ENCODE measurements at places on chromosomes 12 and 14.
A peak's percentile ranks its signal among the peaks of the same experiment; 100 is the strongest.

DNA sequence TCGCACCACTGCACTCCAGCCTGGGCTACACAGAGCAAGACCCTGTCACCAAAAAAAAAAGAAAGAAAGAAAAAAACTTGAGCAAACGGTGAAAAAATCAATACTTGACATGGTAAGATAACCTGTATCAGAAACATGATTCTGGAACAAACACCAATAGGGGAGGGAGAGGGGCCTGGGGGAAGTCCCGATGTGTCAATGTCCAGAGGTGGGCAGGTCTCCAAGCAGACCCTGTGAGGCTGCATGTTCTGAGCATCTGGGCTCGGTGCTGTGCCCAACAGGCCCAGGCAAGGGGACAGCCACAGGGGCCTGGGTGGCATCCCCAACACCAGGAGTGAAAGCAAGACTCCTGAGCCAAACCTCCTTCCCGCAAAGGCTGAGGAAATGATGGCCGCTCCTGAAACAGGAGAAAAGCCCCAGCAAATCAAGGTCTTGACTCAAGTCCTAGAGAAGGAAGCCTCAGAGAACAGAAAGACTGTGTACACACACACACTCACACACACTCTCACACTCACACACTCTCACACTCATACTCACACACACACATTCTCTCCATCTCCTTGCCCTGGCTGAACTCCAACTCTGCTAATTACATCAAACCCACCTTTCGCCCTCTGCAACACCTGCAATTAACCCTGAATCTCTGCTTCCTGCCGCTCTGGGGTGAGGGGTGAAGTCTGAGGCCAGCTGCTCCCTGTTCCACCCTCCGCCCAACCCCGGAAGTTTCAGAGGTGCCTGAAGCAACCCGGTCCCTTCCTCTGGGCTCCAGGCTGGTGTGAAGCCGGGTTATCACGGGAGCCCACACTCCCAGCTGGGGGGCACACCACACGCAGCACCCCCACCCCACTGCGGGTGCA is 20.4 kb downstream of the CCDC88C start:
- peak; percentile 65 for DNase-seq

DNA sequence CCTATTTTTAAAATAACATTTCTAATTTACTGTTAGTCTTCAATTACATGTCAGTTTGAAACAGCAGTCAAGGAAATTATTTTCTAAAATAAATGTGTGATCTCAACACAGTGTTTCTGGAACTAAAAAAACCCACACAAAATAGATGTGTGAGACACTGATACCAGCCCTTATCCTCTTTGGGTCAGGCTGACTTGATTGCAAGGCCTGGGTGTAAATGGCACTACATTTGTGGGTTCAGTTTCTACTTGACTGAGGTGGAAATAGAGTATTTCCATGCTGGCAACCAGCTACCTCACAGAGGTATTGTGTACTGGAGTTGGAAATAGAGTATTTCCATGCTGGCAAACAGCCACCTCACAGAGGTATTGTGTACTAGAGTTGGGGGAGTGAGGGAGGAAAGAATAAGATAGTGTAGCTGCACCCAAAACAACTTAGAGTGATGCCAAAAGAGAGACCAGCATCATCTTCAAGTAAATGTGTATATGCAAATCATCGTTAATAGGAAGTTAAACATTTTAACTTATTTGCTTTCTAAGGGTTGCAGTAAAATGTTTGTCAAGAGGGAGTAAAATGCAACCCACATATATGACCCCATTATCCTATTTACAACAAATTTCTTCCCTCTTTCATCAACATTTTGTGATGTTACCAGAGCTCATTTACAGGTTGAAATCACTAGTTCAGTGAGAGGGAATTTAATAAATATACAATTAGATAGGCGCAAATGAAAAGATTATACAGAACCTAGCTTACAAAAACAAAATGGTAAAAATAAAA is 10.7 kb upstream of the LYZ start:
- DNase-seq, result no peak

- no peak for DNase-seq
Measured at GRCh38 chr14:76698631-76699030, 62.6 kb upstream of the VASH1 start.

DNA sequence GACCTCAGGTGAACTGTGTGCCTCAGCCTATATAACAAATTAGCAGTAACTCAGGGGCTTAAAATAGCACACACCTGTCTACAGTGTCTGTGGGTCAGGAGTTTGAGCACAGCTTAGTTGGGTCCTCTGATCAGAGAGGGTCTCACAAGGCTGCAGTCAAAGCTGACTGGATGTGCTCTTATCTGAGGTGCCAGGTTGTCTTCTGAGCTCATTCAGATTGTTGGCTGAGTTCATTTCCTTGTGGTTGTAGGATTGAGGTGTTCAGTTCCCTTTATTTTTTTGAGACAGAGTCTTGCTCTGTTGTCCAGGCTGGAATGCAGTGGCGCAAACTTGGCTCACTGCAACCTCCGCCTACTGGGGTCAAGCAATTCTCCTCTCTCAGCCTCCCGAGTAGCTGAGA is 164.7 kb downstream of the ADCK1 start:
- DNase-seq, result no peak

DNA sequence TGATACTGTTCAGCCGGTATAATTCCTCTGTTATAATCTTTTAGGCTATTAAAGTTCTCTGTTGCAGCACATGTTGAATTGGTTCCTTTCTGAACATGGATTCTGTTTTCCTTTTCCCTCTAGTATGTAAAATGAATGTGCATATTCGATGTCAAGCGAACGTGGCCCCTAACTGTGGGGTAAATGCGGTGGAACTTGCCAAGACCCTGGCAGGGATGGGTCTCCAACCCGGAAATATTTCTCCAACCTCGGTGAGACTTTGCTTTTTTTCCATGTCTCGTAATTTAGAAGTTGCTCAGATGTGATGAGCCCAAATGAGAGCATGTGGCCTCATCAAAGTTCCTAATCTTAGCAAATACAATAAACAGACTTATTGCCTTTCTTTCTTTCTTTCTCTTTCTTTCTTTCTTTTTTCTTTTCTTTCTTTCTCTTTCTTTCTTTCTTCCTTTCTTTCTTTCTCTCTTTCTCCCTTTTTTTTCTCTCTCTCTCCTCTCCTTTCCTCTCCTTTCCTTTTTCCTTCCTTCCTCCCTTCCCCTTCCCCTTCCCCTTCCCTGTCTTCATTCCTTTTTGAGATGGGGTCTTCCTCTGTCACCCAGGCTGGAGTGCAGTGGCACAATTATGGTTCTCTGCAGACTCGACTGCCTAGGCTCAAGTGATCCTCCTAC is 131.9 kb downstream of the PRKCH start:
- DNase-seq, result no peak

DNA sequence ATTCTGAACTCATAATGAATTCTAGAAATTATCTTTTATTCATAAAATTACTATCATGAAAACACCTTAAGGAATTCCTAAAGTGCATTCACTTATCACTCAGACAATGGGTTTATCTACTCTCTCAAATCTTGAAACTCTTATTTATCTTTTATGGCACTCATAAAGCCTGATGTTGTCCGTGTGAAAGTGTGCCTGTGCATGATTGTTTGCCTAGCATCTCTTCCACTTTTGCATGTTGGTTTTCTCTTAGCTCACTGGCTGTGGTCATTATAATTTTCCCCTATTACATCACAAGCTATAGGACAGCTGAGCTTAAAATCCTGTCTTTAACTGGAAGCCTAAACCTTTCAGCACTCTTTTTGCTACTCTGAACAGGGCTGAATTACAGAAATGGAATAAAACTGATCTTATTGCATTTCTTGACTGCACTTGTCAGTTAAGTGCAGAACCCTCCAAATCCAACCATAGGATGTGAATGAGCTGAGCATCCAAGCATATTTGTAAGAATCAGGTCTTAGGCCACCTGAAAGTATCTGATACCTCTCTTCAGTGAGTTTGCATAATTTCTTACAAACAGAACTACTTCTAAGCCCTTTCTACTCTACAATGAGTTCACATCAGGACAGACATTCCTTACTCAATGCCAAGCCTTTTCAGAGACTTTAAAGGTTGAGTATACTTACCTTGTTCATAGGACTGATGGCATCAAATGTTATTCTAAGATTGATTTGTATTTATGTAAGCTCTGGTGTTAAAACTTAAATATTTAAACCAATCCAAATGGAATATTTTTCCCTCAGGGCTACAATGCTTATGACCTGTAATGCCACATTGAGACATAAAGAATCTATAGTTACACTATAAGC is 221.2 kb upstream of the KITLG start:
- no peak for DNase-seq

- no peak for DNase-seq
Measured at GRCh38 chr12:53300187-53300586, 692 bp downstream of the MYG1 start.

GRCh38 chr14:20413744-20414082 is 412 bp upstream of the TEP1 start:
- DNase-seq, result no peak

DNA sequence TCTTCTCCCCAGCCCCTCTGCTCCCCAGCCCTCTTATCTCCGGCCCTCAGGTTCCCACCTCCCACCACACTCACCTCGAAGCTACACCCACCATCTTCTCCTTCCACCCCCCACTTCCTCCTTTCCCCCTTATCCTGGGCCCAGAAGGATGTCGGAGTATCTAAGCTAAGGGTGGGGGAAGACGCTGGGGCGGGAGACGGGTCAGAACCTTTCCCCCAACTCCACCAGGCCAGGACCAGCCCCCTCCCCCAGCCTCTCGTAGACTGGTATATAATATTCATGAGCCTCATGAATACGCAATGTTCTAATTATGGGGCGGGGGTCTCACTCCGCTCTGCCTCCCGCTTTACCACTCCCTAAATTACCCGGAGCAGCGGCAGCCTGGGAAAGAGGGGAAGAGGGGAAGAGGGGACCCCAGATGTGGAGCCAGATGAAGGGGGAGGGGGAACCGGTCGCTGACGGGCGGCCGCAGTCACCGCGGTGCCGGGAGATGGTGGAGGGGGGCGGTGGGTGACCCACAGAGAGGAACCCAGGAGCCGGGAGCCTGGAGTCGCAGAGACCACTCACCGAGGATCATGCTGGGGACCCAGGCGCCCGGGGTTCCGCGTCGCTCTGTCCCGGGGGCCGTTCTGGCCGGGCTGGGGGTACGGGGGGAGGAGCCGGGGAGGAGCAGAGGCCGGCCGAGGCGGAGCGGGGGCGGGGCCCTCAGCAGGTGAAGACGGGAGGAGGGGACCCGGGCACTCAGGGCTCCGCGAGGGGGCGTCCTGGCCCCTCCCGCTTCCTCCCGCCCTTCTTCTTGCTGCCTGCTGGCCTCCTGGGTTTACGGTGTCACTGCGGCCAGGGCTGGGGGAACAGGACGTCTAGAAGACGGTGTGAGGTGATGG is 6.4 kb upstream of the ZNF385A start:
- peak; percentile 46 for DNase-seq

- no peak for DNase-seq
Measured at GRCh38 chr14:68462683-68463082, 330.2 kb downstream of the ZFP36L1 start.

DNA sequence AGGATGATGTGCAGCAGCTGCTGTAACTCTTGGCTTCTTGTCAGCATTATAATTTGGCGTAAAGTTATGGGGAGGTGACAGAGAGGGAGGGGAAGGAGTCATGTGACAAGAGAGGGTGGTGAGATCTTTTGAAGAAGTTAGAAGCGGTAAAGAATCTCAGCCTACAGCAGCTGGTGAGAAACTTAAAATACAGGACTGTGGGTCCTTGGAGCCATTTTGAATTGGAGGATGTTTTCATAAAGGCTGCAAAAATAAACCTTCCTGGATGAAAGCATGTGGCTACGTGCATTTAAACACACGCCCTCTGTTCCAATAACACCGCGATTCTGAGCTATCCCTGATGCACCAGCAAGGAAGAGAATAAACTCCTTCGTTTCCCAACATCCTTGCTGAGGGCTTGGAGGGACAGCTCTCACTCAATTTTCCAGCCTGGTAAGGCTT is 133.7 kb downstream of the TMEM30B start:
- DNase-seq, result no peak

GRCh38 chr12:13835652-13836051 is 145.8 kb downstream of the GRIN2B start:
- no peak for DNase-seq

- no peak for DNase-seq
Measured at GRCh38 chr14:84591827-84592445, 938.0 kb upstream of the FLRT2 start.

- no peak for DNase-seq
Measured at GRCh38 chr12:106541201-106541600, 41.6 kb upstream of the RFX4 start.

DNA sequence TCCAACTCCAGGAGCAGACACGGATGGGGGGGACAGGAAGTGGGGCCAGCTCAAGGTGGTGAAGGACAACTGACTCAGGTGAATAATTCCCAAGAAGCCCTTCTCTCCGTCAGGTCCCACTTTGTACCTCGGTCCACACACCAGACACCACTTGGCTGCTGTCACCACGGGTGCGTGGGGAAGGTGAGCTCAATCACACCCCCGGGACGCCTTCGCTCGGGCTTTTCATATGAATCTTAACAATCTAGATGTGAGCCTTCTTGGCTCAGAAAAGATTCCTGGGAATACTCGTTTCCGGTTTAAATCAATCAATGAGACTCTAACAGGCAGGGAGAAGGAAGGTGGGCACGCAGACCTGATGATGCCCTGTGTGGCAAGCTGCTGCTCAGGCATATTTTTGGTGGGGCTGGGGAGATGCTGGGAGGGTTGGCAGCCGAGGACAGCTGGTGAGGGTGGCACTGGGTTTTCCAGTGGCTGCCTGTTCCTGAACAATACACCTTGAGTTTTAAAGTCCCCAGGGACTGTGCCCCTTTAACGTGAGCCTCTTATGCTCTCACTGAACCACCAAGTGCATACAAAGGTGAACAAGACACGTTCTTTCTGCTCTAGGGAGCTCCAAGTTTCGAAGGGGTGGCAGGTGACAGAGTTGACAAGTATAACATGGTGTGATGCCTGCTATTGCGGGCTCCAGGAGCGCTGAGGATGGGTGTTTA is 5.1 kb downstream of the TESC start:
- no peak for DNase-seq

GRCh38 chr12:101051901-101052550 is 158.0 kb downstream of the SLC5A8 start:
- DNase-seq, result no peak

GRCh38 chr12:98744680-98745079 is 99.6 kb downstream of the APAF1 start:
- DNase-seq, result no peak

GRCh38 chr12:132279184-132279889 is 50.1 kb downstream of the GALNT9 start:
- no peak for DNase-seq

DNA sequence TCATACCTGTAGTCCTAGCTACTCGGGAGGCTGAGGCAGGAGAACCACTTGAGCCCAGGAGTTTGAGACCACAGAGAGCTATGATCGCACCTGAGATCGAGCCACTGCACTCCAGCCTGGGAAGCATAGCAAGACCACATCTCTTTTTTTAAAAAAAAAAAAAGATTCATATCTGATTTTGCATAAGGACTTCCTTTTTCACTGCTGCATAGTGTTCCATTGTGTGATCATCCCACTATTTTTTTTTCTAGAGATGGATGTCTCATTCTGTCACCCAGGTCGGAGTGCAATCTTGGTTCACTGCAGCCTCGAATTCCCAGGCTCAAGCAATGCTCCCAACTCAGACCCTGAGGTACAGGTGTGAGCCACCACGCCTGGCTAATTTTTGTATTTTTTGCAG is 50.4 kb downstream of the PHETA1 start:
- DNase-seq, result no peak

- peak; percentile 24 for DNase-seq
Measured at GRCh38 chr12:1473418-1473817, 121.0 kb downstream of the FBXL14 start.

GRCh38 chr12:6451348-6452244 is at the start of gene TAPBPL:
TAPBPL (plus strand) TSS chr12:6452042; CDS start chr12:6452249, 207 bp downstream.
- peak; percentile 78 for DNase-seq

- peak; percentile 6 for DNase-seq
Measured at GRCh38 chr14:104393199-104393897, 186.2 kb upstream of the C14orf180 start.

GRCh38 chr12:7512553-7512952 is 9.0 kb upstream of the CD163 start:
- DNase-seq, result no peak

Data from activated T-helper 2 cell treated with anti-CD3 and anti-CD28 coated beads, Interferon-gamma antibody, Interleukin-2, Interleukin-4, amounts not matched to agents 10 μg/mL and 5 μg/mL and 100 μg/mL, durations not matched to agents 14 hours and 24 hours and 36 hours (primary cell).